ENCODE measurements at places on chromosomes 2 and 18.

- no peak for DNase-seq
Measured at GRCh38 chr18:21085579-21086166, 25.9 kb downstream of the ROCK1 start.

- DNase-seq, result no peak
Measured at GRCh38 chr2:218833023-218833609, 1.5 kb upstream of the PRKAG3 start.

DNA sequence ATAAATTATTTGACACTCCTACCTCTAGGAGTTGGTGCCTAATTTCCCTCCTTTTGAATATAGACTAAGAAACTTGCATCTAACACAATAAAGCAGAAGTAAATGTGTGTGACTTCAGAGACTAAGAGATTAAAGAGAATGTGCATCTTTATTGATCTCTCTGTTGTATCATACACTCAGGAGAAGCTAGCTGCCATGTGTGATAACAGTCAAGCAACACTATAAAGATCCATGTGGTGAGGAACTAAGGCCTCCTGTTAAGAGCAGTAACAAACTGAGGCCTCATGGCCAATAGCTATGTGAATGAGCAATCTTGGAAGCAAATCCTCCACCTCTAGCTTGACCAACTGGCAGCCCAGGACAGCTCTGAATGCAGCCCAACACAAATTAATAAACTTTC, 3.4 kb downstream of the FANCL start:
- DNase-seq, result no peak

DNA sequence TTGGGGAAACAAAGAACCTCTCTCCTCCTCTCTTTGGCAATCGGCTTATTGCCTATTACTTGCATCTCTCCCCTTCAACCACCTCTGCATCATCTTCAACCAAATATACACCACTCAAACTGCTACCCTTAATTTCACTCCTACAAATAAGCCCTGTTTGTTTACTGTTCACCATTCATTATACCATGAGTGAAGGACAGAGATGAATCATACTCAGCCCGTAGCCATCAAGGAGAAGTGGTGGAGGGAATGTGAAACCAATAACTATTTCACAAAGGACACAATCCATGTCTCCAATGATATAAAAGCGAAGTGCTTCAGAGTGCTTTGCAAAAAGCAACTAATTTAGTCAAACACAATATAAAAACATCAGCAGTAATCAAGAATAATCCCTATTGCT, 76.8 kb downstream of the CACNB4 start:
- peak; percentile 35 for DNase-seq

DNA sequence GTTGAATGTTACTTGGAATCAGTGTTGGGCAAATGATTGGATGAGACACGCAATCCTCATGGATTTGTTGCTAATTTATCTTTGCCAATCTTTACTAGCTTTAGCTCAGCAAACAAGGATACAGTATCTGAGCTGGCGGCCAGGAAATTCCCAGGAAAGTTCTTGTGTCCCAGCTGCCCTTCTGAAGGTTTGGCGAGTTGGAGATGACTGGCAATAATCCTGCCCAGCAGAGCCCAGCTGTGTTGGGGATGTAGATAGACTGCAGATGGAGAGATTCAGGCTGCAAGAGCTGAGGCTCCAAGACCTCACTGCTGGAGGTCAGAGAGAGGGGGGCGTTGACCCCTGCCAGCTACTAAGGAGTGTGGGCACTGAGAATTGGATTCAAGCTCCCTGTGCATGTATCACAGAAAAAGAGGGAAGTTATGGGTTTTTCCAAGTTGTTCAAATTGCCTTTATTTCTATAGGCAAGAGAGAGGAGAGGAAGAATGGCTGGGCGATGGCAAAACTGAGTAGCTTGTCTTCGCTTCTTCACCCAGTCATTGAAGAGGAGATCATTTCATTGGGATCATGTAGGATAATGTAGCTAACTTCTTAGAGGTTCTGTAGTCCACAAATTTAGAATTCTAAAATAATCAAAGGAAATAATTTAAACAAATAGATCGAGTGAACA, 506.8 kb upstream of the LRATD1 start:
- DNase-seq, result no peak

GRCh38 chr2:230552181-230552580, 136.2 kb downstream of the SP100 start:
- no peak for DNase-seq

DNA sequence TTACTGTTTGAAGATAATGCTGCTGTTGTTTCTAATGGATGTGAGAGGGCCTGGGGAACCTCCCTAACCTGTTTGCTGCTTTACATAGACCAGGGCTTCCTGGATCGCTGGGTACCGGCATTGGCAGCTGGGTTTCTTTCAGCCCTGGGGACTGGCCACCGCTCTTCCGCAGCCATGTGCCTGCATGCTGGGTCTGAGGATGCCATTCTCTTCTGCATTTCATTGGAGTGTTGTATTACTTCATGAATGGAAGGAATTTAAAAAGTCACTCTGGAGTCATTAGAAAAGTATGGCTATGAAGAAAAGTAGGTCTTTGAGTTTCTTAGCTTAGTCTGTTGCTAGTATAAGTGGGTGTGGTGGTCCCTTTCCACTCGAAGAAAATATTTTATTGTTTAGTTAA, 107.3 kb upstream of the MGAT5 start:
- no peak for DNase-seq

DNA sequence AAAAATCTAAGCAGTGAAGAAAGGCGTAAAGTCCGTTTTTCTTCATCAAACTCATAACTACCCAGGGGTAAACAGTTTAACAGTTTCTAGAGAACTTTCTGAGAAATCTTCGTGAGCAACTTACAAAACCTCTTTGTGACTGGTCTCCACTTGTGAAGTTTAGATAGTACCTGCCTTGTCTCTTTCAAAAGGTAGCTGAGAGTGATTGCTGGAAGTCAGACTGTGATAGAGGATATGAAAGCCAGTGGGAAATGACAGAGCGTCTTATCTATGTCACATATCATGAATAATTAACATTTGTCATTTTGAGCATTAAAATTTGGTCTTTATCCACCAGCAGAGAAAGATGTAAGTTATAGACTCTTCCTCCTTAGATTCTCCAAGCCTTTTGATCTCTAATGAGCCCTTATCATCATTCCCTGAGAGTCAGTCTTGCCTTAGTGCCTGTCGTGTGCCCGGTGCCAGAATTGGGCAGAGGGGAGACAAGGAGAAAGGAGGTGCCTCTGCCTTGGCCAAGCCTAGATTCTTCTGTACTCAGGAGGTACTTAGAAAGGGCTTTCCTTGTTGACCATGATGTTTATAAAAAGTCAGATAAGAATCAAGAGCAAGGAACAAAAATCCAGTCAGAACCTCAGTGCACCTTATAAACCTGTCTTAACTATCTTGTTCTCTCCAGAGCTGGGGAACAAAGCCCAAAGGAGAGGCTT, 205.1 kb upstream of the EPAS1 start:
- DNase-seq, result no peak

- no peak for DNase-seq
Measured at GRCh38 chr2:236446521-236446920, 123.1 kb upstream of the ACKR3 start.

DNA sequence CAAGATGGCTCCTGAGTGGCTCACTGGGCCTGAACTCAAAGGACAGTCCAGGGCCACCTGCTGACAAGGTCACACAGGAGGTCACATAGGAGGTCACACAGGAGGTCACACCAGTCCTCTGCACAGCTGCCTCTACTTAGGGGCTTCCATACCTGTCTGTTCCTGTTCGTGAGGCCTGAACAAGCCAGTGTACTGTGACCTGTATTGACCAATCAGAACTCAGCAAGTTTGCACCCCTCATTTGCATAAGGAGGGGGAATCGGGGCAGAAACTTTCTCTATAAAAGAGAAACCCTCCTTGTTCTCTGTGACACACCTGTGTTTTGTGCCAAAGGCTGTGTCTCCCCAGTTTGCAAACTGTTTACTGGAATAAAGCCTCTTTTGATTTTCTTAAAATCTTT, 478.9 kb downstream of the EIPR1 start:
- no peak for DNase-seq

DNA sequence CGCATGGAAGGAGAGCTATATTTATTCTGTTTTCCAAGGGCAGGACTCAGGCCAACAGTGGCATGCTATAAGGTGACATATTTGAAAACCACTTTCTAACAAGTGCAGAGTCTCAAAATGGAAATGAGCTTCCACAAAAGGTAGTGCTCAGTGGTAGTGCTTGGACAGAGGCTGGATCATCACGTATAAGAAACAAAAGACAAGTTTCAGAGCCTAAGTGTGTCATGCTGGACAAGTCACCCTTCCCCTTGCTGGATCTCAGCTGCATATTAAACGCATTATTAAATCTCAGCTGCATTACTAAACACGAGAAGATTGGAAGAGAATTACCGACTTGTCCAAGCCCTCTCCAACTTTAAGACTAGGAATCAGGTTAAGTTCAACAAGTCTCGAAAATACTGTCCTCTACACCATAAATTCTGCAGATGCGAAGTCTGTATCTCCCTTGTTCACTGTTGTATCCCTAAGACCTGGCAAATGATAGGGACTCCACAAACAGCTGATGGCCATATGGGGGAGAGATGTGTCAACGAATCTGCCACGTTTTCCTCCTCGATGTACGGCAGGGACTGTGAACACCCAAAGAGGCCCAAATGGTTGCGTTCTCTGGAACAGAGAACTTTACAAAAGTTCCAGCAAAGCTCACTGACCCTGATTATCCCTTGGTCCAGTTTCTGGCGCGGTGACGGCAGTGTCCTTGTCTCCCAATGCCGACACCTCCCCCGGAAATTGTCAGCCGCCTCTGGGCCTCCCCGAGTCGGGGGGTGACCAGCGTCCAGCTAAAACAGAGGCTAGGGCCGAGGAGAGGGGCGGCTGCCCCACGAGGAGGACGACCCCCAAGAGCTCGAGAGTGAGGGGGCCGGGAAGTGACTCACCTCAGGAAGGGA, 611 bp downstream of the NOL10 start:
- no peak for DNase-seq

GRCh38 chr2:168190590-168191336, 56.6 kb downstream of the STK39 start:
- no peak for DNase-seq

GRCh38 chr18:9630444-9630843, 16.1 kb upstream of the PPP4R1 start:
- DNase-seq, result no peak

DNA sequence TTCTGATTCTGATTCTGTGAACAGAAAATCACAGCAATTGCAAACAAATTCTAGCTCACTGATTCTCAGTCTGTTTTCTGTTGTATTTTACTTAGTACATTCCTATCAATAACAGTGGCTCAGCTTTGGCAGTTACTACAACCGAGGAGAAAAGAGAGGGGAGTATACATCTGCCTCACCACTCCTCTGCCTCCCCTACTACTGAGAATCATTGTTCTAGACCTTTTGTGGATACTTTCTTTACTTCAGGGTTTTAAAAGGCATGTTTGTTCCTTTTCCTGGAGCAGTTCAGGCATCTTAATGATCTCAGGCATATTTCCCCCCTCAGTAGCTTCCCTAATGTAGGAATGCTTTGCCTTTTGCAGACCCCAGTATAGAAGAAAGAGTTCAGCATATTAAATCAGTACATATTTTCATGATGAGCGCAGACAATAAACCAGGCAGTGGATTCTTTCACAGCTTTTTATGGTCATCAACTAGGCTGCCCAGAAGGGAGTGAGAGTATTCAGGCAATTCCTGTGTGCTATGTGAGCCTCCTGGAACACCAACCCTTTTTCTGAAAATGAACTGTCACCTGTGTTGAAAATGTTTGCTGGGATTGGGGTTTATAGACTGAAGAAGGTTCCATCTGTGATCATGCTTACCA, 10.3 kb downstream of the STAMBP start:
- DNase-seq, result no peak

DNA sequence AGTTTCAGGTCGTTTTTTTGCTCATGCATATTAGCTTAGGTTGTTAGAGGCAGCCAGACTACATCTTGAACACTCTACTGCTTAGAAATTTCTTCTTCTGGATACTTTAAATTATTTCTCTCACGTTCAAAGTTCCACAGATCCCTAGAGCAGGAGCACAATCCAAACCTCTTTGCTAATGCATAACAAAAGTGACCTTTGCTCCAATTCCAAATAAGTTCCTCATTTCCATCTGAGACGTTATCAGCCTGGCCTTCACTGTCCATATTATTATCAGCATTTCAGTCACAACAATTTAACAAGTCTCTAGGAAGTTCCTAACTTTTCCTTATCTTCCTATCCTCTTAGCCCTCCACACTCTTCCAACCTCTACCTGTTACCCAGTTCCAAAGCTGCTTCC, 50.4 kb upstream of the ERMN start:
- DNase-seq, result no peak

GRCh38 chr2:52115750-52116149, 1083.8 kb upstream of the NRXN1 start:
- DNase-seq, result no peak
